ENCODE measurements at places on chromosomes 12 and 14.

GRCh38 chr14:97995038-97995437 lies 1197.9 kb downstream of the VRK1 start:
- no peak for DNase-seq

DNA sequence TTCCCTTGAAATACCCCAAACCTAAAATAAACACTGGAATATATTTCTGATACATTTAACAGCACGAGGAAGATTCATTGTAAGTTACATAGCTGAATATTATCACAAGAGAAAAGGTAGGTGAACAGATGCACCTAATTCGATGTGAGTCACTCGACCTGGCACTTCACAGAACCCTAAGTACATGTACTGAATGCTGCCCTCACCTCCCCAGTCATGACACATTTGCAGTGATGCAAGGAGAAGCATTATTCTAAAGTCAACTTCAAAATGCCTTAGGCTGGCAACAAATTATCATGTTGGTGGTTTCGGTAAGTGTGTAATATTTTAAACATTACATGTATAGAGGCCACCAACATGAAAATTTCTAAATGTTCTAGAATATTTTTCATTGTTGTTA lies 35.2 kb upstream of the TMTC2 start:
- no peak for DNase-seq

- no peak for DNase-seq
Observed at GRCh38 chr12:84910549-84911241, 1.9 kb downstream of the SLC6A15 start.

DNA sequence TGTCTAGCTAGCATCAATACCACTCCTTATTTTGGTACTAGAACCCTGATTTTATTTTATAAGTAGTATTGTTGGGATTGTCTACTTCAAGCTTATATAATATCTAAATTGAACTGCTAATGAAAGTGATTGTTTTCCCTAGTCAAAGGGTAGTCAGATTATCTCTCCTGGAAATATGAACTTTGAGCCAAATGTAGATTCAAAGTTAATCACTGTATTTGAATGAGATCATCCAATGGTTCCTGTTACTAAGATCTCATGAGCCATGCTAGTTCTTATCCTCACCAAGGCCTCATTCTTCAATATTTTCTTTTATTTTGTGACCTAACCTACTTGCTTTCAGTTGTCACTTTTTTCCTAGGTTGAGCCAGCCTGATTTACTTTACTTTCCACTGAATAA lies 276.7 kb downstream of the RASSF9 start:
- no peak for DNase-seq

DNA sequence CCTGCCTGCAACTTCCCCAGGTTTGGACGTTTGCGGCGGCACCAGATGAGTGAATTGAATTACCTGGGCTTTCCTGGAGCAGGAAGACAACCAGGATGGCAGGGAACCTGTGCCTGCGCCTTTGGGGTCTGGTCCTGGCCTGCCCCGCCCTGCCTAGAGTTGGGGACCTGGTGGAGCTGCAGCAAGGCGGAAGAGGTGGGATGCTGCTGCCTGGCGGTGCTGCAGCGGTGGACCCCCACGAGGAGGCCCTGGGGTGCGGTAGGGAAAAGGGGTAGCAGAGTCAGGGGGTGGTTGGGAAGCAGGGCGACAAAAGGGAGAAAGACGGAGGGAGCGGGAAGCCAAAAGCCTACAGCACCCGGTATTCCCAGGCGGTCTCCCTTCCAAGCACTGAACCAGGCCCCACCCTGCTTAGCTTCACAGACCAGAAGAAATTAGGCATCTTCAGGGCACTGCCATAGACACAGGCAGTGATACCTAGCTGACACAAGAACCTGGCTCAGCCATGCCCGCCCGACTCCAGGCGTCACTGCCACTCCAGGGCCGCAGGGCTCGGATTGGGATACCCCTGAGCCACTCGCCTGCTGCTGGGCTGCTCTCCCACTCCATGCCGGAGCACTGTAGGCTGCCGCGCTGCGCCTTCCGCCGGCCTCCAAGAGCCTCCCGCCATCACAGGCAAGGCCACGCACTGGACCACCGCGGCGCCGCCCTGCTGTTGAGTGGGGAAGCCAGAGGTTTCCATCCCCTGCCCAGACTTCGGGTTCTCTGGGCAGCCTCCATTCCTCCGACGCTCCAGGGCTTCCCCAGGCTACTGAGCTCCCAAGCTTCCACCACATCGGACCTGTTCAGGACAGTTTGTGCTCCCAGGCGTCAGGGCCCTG lies 155.2 kb upstream of the ALG10B start:
- DNase-seq = no peak

DNA sequence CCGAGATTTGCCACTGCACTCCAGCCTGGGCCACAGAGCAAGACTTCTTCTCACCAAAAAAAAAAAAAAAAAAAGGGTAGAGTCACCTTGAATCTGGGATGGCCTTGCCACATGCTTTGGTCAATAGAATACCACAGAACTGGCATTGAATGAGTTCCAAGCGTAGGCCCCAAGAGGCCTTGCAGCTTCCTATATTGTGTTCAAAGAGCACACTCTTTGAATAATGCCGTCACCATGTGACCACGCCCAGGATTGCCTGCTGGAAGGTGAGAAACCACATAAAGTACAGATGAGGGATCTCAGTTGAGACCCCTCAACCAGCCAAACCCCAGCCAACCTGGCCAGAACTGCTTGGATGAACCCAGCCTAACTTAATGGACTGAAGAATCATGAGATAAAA lies 239.2 kb upstream of the AMIGO2 start:
- no peak for DNase-seq

GRCh38 chr14:55454264-55455002 lies 14.0 kb upstream of the TBPL2 start:
- DNase-seq = no peak

GRCh38 chr12:72089678-72090077 lies 151.0 kb downstream of the TPH2 start:
- no peak for DNase-seq

- DNase-seq = no peak
Observed at GRCh38 chr14:95025218-95025617, 132.1 kb downstream of the DICER1 start.

DNA sequence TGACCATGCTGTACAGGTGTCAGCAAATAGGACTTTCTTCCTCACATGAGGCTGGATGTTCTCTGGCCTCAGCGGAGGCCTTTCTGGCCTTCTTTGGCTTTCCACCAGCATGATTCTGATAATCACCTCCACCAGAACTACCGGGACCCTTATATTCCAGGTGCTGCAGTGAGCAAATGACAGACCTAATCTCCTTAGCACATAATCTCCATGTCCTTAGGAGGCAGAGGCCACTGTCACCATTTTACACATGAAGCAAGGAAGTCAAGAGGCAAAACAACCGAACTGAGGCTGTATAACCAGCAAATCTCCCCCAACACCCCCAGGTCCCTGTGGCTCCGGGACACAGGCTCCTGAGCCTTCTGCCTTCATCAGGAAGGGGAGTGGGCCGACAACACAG lies 91.2 kb downstream of the ITPK1 start:
- DNase-seq = no peak

GRCh38 chr14:105281371-105282097 lies 19.3 kb downstream of the BRF1 start:
- DNase-seq = no peak

GRCh38 chr12:104852896-104853295 lies 105.2 kb downstream of the SLC41A2 start:
- DNase-seq = no peak

DNA sequence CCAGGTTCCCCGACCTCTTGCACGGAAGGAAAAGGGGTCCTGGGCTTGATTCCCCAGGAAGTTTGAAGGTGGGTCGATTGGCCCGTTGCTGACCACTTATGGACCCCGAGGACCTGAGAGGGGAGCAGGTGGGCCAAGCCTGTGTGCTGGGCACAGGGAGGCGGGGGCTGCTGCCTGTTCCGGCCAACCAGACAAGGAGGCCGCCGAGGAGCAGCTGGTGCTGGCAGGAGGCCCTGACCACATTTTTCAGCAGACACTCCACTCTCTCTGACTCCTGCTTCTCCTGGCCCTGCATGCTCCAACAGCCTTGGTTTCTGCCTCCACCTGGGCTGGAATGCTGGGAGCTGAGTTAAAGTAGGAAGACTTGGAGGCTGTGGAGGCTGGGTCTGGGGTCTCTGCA lies 42.8 kb downstream of the NOS1 start:
- DNase-seq = no peak

- no peak for DNase-seq
Observed at GRCh38 chr12:78719721-78720120, 144.9 kb upstream of the SYT1 start.

DNA sequence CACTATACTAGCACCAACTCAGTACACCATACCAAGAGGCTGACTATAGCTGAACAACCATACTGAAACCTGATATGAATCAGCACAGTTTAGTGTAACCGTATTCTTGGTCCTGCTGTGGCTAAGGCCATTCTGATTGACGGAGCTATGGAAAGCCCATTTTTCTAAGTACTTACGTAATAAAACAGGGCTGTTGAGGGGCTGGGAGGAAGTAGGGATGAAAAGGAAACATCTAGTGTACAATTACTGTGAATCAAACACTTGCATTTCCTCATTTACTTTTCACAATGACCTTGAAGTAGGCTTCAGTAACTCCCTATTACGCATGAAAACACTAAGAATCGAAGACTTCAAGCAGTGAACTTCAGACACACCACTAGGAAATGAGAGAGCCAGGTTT lies 198.2 kb downstream of the BTG1 start:
- DNase-seq = no peak

- peak; percentile 24 for DNase-seq
Observed at GRCh38 chr14:92637864-92638263, 110.6 kb downstream of the LGMN start.

DNA sequence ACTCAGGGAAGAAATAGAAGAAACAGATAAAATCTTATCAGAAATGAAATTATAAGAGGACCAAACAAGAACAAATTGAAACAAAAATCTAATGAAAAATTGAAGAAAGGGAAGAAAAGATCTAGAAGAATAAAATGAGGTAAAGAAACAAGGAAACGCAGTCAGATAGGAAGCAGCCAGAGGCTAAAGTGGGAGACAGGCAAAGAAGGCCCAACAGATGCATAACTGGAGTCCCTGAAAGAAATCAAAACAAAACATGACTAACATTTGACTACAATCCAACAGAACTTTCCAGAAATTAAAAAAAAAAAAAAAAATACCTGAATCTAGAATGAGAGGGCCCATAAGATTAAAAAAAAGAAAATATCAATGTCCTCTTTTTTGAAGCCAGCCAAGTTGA lies 65.6 kb downstream of the AMN start:
- DNase-seq = no peak

- no peak for DNase-seq
Observed at GRCh38 chr12:46374310-46374709, 1.7 kb upstream of the SLC38A2 start.

- DNase-seq = no peak
Observed at GRCh38 chr14:64502887-64503433, 678 bp downstream of the ZBTB25 start.

DNA sequence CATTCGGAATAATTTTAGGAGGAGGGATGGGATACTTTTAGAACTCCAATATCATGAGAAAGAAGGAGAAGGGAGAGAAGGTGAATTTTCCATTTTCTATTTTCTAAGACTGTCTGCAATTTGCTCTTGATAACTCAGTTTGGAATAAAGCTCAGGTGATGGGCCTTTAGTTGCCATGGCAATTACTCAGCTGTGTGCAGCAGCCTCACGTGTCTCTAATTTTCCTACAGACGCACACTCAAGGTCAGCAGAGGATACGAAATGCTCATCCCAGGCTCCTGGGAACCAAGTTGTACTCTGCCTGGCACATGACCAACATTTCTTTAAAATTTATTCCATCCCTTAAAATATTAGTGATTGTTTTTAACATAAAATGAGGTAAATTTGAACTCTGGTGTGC lies 76.7 kb downstream of the TTC8 start:
- no peak for DNase-seq

- DNase-seq = no peak
Observed at GRCh38 chr12:105477873-105478272, 147.4 kb downstream of the C12orf75 start.

DNA sequence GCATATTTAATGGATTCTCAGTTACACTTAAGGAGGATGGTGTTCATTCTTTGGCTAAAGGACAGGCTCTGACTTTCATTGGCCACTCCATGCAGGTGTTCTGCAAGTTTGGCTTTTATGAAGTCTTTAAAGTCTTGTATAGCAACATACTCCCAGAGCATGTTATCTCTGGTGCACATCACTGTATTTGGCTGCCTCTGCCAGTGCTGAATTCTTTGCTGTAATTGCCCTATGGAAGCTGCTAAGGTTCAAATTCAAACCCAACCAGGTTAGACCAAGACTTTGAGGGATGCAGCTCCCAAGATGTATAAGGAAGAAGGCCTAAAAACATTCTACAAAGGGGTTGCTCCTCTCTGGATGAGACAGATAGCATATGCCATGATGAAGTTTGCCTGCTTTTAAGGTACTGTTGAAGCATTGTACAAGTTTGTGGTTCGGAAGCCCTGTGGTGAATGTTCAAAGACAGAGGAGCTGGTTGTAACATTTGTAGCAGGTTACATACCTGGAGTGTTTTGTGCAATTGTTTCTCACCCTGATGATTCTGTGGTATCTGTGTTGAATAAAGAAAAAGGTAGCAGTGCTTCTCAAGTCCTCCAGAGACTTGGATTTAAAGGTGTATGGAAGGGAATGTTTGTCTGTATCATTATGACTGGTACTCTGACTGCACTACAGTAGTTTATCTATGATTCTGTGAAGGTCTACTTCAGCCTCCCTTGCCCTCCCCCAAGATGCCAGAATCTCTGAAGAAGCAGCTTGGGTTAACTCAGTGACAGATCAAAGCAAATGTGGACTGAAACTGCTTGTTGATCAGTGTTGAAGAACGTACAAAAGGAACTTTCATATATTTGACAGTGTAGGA lies 19.4 kb downstream of the TMEM116 start:
- DNase-seq = peak; percentile 55

DNA sequence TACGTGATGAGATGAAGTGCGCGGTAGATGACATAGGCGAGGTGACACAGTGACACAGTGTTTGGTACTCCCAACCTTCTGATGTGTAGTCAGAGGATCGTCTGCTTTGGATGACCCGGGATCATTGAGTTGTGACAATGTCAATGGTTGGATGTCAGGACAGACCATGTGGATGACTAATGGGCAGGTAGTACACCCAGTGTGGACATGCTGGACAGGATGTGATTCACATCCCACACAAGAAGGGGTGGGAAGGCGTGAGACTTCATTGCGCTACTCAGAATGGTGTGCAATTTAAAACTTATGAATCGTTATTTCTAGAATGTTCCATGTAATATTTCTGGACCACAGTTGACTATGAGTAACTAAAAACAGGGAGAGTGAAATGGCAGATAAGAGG lies 23.8 kb downstream of the MAP3K9 start:
- no peak for DNase-seq

- no peak for DNase-seq
Observed at GRCh38 chr12:27975222-27976136, 2.9 kb upstream of the PTHLH start.

GRCh38 chr12:11953523-11953922 lies 117.2 kb upstream of the BCL2L14 start:
- no peak for DNase-seq

All from CD8-positive, alpha-beta memory T cell (primary cell).